ENCODE measurements at places on chromosomes 2 and 18.
A peak's percentile ranks its signal among the peaks of the same experiment; 100 is the strongest.

DNA sequence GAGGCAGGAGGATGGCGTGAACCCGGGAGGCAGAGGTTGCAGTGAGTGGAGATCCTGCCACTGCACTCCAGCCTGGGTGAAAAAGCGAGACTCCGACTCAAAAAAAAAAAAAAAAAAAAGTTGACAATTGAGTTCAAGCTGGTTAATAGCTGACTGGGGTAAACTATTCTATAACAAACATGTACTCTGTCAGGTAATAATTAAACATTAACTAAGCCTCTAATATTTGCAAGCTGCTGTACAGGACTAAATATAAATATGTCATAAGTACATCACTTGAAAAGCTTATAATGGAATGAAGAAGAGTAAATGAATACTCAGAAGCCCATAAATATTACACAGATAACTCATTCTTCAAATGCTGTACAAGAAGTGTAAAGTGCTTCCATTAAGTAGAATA is 190.4 kb upstream of the CRIM1 start:
- DNase-seq, result no peak

GRCh38 chr2:176063958-176064357 is 19.8 kb downstream of the EVX2 start:
- DNase-seq, result no peak

- no peak for DNase-seq
These were observed 42.8 kb downstream of the ITSN2 start for GRCh38 chr2:24317491-24317920.

DNA sequence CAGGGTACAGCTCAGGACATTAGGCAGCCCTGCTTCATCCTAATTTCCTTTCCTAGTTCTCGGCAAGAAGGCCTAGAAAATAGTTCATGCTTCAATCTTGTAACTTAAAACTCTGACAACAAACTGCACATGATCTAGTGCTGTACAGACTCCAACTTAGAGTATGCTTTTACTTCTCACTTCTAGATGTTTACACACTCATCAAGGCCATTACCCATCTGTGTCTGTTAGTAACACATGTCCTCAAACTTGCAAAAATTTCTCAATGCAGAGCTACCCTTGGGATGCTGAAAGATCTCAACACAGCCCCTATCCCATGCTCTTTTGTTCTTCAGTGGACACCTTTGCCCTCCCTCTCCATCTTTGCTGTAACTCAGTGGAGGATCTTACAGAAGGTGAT is 252.0 kb downstream of the OSR1 start:
- DNase-seq, result no peak

DNA sequence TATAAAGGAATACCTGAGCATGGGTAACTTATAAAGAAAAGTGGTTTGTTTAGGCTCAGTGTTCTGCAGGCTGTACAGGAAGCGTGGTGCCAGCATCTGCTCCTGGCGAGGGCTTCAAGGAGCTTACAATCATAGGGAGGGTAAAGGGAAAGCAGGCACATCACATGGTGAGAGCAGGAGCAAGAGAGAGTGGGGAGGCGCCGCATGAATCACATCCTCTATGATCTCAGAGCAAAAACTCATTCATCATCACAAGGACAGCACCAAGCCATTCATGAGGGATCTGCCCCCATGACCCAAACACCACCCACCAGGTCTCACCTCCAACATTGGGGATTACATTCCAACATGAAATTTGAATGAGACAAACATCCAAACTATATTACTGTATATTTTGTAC is 32.5 kb downstream of the R3HDM1 start:
- DNase-seq, result no peak

DNA sequence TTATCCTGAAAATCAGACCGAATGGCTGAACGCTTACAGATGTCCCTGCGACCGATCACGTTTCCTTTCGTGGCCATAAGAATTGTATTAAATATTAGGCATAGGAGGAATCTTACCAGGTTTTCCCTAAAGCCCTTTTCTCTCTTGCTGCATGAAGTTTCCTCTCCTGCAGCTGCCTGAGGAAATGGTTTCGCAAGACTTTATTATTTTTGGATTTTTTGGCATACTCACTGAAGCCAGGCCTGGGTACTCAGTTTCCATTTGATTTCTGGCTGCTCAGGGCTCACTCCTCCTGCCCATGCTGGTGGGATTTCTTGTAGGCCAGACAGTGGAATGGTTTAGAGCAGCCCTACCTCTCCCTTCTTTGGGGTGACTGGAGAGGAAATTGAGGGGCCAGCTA is 114.0 kb downstream of the KLHL29 start:
- DNase-seq, result no peak

GRCh38 chr18:44889111-44889510 is 208.4 kb downstream of the SETBP1 start:
- no peak for DNase-seq

GRCh38 chr18:35045121-35045520 is 3.9 kb downstream of the MAPRE2 start:
- DNase-seq, result no peak

- no peak for DNase-seq
These were observed 4.4 kb downstream of the XRCC5 start for GRCh38 chr2:216113572-216113971.

DNA sequence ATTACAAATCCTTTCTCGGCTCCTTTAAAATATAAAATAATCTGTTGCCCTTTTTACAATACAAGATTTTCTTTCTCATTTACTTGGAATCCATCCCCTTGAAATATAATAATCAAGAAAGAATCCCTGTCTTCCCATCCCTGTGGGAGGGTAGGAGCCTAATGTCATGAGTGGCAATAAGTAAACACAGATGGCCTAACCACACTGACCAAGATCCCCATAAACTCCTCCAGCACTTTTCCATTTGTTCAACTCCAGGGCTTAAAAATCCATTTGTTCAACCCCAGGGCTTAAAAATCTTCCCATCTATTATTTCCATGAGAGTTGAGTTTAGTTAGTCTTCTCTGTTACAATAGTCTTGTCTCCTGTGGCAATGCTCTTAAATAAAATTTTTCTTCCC is 297.6 kb downstream of the CDH7 start:
- no peak for DNase-seq

DNA sequence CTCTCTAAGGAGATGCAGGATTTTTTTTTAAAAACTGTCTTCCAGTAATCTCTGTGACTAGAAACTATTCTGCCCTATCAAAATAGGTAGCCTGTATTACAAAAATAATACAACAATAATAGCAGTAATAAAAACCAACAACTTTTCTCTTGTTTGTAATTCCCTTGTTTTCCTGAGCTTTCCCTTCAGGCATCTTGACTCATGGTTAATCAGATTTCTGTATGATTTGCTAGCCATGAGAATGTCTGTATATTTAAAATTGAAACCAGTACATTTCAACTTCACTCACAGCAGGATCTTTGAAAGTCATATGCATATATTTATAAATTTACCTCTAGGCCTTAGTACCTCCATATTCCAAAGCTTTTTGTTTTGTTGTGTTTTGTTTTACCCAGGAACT is 38.2 kb downstream of the SLC4A10 start:
- DNase-seq, result no peak

DNA sequence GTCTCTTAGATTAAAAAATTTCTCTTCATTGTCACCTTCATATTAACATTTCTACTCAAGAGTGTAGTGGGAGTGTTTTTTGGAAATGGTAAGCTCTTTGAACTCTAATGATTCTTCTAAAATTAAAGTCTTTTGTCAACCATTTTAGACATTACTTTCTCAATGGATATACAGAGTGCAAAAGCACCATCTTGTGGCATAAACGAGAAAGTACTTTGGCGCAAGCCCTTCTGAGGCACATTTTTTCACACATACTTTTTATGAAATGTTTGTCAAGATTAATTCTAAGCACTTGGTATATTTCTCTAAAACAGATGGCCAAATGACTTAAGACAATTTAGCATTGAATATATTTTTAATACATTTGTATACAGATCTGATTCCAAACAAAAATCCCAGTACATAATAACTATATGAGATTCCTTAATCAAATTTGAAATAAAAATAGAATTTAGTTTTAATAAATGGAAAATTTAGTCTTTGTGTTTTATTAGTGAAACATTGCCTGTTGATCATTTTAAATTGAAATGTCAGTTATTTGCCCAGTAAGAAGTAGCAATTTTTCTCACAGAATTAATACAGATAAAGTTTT is 63.3 kb upstream of the GALNT5 start:
- peak; percentile 52 for DNase-seq

DNA sequence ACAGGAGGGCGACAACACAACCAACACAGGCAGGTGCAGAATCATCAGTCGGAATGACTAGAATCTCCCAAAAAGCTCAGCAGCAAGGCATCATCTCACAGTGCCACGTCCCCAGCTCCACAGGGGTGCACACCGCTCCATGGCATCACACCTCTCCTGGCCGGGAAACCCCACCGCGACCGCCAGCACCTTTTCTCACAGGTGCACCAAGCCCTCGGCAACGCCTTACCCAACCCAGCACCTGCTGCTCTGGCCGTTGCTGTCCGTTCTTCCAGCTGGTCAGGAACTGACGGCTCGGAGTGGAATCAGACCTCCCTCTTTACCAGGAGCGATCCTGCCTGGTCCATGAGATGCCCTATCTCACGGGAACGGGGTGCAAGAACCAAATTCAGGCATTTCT is 61.3 kb downstream of the ZNF516 start:
- no peak for DNase-seq

DNA sequence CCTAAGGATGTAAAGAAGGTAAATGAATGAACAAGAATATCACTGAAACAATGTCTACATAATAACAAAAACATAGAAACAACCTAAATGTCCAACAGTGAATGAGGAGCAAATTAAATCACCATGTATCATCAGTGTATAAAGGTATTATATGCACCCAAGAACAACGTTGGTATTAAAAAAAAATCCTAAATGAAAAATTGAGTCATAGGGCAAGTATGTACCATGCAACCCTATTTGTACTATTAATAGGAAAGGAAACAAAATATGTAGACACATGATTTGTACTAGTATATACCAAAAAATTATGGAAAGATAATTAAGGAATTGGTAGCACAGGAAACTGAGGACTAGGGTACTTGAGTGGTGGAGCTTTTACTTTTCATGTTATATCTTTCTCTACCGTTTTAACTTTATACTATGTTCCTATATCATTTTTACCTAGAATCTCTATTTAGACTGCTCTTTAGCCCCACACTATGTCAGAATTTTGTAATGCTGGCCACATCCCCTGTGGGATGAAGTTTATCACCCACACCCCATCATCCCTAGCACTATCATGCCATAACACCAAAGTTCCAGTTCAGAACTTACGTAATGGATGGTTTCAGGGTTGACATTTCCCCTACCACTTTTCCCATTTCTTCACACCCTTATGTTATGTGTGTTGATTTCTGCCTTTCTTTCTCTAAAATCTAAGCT is 25.6 kb downstream of the IKZF2 start:
- DNase-seq, result no peak

- DNase-seq, result no peak
These were observed 47.5 kb upstream of the SPATS2L start for GRCh38 chr2:200258881-200259576.

DNA sequence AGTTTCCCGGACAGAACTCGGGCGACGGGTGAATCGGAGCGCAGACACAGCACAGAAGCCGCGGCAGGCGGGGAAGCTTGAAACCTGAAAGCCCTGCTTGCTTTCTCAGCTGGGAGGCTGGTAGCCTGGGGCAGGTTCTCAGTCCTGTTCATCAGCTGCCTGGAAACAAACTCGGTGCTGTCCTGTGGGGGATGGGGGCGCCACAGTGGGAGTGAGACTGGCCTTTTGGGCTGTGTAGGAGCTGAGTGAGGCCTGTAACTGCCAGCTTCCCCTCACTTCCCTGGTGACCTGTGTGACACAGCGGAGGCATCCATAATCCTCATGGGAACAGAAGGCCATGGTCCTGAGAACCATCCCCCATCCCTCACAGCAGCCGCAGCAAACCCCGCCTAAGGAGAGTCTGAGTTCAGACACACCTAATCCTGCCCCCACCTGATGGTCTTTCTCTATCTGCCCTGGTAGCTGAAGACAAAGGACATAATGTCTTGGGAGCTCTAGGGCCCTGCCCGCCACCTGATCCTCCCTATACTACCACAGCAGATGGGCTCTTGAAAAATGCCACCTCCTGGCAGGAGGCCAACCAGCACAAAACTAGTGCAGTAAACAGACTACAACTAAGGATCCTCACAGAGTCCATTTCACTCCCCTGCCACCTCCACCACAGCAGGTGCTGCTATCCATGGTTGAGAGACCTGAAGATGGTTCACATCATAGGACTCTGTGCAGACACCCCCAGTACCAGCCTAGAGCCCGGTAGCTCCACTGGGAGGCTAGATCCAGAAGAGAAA is 52.7 kb upstream of the LDLRAD4 start:
- no peak for DNase-seq

GRCh38 chr2:75200140-75201096 is 1.1 kb upstream of the TACR1 start:
- no peak for DNase-seq

DNA sequence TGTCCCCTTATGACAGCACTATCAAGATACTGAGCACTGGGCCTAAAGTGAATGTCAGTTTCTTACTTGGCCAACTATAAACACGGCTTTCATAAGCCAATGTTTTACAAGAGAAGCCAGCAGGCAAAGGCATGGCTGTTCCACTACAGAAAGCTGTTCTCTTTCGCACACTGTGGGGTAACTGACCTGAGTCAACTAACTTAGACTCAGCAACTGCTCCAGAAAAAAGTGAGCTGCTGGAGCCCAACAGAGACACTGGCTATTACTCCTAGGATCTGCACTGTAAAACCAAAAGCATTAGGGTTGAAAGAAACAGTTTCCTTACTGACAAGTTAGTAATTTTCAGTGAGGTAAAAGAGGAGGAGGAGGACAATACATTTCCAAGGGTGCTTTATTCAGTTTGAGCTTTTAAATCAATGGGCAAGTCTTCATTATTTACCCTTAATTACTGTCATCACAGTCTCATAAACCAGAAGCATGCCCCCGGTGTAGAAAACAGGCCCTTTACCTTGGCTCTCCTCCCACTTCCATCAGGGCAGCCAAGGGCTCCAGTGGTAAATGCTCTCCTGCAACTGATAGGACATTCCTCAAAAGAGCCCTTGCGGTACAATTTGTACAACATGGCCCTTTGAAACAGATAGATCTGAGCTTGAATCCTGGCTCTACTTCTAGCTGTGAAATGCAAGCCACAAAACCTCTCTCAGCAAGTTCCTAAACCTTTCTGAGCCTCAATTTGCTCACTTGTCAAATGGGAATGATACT is 275.7 kb downstream of the PDE11A start:
- DNase-seq, result no peak

DNA sequence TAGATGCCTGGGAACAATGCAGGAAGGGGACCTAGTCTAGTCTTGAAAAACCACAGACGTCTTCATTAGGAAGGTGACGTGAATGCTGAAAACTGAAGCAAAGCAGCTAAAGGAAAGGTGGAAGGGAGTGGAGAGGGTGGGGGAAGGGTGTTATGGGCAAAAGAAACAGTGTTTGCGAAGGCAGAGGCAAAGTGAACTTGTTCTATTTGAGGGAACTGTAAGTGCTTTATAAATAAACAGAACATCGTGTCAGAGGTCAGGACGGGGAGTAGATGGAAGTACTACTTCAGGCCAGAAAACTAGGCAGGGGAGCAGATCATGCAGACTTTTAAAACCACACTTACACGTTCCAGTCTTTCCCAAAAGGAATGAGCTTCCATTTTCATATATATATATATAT is 57.8 kb downstream of the FASTKD2 start:
- no peak for DNase-seq
